ENCODE measurements at places on chromosomes 7 and 10. TPM values are rescaled to one million over a fixed set of nuclear protein-coding genes. Genes with fewer than 3 reads are reported as not detected.

Gene BAIAP2L1
- total RNA-seq: 31.0 TPM

Gene ATG9B
- 11.8 TPM for total RNA-seq

Gene SPDYE11
- total RNA-seq: 0.11 TPM

Gene CTTNBP2
- 10.8 TPM for total RNA-seq

Gene RNF148
- 0.18 TPM for total RNA-seq

DNA sequence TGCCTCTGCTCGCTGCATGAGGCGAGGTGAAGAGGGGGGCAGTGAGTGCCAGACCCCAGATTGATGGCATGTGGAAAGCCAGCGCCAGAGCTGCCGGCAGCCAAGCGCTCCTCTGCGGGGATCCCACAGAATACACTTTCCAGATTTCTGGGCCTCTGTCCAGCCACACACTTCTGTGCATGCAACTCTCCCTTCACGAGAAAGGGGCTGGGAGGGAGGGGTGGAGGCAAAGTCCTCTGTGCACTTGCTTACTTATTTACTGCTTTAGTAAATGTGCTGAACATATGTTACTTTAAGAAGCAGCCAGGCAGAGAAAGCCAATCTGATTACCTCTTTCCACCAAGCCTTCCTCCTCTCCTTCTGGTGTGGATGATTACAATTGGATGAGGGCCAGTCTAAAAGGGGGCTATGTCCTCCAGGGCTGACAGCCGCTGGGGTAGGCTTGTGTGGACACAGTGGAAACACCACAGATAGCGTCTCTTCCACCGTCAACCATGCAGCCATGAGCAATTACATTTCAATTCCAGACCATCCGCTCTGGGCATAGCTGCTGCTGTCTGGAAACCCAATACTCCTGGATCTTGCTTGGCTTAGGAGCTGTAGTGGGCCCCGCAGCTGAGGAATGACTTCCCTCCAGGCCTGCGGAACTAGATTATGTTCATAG lies 322.8 kb upstream of the ANKRD30A start:
- no peak for DNase-seq

- no peak for DNase-seq
Measured at GRCh38 chr7:8206956-8207355, 55.0 kb downstream of the ICA1 start.

DNA sequence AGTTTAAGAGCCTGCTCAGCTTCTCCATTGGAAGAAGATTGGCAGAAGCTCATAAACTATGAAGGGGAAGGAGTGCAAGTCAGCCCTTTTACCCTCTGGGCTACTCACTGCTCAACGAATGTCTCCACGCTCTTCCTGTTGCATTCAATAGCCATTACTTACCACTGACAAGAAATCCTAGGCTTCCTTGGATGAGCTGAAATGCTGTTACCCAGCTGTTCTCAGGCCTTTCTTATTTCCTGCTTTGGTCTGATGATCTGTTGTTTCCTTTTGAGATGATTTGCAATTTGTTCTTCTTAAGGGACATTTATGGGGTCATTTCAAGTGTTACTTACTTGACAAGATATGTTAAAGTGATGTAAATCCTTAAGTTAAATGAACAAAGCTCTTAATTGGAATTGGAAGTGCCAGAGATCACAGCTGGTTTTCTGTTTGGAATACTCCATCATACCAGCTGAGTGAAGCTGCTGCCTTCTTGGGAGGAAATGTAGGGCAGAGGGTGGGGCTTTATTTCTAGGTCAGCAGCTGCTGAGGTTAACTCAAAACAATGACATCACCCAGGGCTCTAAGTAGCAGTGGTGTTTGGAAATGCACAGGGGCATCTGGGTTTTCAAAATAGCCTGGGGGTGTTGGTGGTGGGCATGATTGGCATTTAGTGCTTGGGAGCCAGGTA lies 170.0 kb downstream of the PRKCQ start:
- DNase-seq: no peak

DNA sequence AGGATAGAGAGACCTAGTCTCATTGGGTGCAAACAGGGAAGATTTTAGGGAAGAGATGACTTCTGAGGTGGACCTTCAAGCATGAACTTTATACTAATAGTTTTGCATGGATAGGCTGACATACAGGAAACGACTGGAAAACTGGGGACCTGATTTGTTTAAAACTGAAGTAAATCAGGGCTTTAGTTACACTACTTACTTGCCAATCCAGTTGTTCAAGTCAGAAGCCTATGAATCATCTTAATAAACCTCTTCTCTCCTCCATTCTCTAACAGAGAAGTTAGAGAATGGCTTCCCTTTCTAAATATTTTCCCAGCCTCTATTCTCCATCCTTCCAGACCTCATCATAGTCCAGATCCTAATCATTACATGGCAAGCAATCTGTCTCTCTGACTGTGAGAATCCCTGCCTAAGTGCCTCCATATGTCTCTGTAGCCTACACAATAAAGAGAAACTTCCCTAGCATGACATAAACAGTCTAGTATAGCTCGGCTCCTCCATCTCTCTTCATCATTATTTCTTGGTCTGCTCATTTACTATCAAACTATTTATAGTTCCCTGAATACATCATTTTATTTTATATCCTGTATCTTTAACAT lies 55.8 kb downstream of the PRKG1 start:
- DNase-seq: no peak

DNA sequence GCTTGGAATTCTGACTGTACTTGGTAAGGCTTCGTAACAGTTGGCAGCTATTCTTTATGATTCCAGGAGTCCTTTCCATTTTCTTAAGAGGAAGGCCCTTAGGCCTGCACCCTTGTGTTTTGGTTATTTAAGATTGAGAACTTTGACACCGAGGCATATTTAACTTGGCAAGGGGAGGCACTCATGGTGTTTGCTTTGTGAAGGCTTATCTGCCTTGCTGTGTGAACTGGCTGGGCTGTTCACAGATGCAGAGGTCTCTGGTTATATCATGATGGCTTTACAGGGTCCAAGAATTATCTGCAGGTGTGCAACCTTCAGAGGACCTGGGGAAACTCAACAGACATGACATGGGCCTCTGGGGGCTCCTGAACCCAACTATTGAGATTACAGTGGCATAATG lies 833 bp upstream of the PNLIPRP1 start:
- no peak for DNase-seq

- DNase-seq: no peak
Measured at GRCh38 chr7:50626286-50626685, 61.1 kb upstream of the DDC start.

- no peak for DNase-seq
Measured at GRCh38 chr7:74324531-74325209, 35.5 kb downstream of the CLIP2 start.

- DNase-seq: no peak
Measured at GRCh38 chr10:47164800-47165128, 135.2 kb upstream of the GDF10 start.

GRCh38 chr7:94561841-94562514 lies 52.4 kb downstream of the CASD1 start:
- no peak for DNase-seq

DNA sequence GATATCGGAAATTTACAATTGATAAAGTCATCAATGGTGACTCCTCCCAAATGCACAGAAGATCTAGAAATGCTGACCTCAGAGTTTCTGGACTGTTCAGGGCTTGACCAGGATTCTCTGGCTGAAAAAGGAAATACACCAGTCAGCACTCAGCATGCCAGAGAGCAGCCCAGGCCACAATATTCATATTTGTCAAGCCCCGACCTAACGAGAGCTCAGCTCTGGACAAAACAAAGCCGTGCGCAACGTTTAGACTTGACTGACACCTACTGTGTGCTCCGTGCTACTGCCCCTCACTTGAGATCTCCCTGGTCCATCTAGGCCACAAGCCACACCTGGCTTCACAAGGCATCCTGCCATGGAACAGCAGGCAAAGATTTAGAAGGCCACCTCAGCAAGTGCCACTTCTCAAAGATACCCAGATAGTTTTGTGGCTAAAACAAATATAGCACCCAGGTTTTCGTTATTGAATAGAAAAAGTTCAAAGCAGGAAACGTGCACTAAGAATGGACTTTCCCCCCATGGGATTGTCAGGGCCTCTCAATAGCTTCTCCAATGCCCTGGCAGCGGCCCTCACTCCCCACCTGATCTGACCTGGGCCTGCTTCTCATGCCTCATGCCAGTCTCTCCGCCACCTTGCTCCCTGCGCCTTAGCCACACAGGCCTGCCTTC lies 218.3 kb downstream of the FAM107B start:
- DNase-seq: no peak

DNA sequence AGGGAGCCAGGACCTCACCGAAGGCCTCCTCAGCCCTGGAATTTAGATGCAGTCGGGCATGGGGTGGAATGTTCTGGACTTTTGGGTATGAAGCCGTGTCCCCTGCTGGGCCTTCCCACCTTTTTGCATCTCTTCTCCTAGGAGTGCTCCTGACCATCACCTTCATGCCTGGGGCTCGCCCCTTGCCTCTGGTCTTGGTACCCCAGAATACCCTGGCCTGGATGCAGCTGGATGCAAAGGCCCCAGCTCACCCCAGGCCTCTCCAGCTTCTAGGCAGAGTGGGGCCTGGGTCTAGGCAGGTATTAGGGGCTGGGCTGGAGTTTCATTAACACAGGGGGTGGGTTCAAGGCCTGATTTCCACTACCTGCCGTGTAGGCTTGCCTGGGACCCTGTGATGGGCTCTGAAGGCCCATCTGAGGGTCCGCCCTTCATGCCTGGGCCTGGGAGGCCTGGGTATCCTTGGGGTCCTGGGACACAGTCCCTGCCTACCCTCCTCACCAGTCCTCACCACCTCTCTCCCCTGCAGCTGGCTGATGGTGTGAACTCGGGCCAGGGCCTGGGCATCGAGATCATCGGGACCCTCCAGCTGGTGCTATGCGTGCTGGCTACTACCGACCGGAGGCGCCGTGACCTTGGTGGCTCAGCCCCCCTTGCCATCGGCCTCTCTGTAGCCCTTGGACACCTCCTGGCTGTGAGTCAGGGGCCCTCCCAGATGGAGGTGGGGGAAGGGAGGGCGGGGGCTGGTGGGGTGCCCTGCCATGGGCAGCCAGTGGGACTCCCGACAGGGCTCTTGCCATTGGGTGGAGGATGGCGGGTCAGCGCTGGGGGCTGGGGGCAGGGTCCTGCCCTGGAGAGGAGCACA lies 10.1 kb downstream of the AQP1 start:
- peak; percentile 10 for DNase-seq

DNA sequence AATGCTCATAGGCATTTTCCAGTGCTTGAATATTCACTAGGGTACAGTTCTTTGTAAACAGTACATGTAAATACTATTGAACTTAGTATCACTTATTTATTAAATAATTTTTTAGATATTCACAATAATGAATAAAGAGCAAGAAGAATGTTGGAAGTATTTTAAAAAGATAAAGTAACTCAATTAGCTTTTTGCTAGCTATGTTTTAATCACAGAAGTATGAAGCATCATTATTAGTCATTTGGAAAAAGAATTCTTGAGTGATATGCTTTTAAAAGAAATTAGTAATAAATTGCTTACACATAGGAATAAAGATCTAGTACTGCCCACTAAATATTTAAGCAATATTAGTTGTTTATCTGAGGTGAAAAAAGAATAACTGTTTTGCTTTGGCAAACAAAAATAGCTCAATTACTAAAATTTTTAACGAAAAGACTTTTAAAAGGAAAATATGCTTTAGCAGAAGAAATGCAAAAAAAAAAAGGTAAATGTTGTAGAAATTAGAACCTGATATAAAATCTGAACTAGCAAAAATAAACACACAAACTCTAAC lies 66.5 kb downstream of the SGMS1 start:
- DNase-seq: no peak
